ENCODE measurements at places on chromosomes 2 and 18.

- DNase-seq: no peak
Measured at GRCh38 chr2:188766471-188766856, 207.7 kb upstream of the COL3A1 start.

GRCh38 chr2:26584191-26584590 lies 57.0 kb downstream of the CIB4 start:
- no peak for DNase-seq

GRCh38 chr2:38945911-38946310 lies 56.2 kb downstream of the ARHGEF33 start:
- DNase-seq: no peak

GRCh38 chr18:63257453-63257852 lies 62.1 kb downstream of the BCL2 start:
- DNase-seq: no peak

DNA sequence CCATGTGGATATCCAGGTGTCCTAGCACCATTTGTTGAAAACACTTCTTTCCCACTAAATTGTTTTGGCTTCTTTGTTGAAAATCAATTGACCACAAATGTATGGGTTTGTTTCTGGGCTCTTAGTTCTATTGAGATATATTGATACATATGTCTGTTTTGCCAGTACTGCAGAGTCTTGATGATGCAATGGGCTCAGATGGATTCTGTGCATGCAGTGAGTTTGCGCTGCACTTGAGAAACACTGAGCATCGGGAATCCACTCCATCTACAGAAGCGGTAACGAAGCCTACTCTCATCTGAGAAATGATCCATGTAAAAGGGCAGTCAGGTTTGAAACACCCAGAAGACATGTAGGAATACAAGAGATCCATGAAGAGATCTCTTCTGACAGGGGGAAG lies 21.9 kb upstream of the DNAJC10 start:
- DNase-seq: no peak

GRCh38 chr2:172065111-172065510 lies 20.2 kb upstream of the DLX1 start:
- DNase-seq: no peak

DNA sequence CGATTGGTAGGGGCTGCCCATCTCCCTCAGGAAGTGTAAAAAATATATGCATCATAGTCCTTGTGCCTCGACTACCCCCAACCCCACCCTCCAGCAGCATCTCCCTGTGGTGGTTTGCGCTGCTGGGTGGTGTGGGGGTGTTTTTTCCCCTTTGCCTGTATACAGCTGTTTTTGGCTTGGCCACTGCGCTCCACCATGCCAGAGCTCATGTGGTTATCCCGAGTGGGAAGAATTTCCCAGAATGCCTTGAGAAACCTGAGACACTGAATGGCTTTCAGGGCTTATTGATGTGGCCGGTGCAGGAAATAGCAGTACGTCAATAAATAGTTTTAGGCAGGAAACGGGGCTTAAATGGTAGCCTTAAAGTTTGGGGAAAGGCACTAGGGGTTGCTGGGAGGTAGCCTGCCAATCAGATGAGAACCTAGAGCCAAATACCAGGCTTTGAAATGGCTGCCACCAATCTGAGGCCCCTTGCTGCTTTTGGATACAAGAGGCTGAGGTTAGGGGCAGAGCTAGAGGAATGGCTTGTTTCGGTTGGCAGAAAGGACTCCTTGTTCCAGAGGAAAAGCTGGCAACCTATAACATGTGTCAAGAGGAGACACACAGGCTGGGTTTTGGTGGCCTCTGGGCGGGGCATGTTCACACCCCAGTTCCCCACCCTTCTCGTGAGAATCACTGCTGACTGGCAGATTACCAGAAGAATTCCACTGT lies 144.1 kb downstream of the SMAD7 start:
- no peak for DNase-seq

DNA sequence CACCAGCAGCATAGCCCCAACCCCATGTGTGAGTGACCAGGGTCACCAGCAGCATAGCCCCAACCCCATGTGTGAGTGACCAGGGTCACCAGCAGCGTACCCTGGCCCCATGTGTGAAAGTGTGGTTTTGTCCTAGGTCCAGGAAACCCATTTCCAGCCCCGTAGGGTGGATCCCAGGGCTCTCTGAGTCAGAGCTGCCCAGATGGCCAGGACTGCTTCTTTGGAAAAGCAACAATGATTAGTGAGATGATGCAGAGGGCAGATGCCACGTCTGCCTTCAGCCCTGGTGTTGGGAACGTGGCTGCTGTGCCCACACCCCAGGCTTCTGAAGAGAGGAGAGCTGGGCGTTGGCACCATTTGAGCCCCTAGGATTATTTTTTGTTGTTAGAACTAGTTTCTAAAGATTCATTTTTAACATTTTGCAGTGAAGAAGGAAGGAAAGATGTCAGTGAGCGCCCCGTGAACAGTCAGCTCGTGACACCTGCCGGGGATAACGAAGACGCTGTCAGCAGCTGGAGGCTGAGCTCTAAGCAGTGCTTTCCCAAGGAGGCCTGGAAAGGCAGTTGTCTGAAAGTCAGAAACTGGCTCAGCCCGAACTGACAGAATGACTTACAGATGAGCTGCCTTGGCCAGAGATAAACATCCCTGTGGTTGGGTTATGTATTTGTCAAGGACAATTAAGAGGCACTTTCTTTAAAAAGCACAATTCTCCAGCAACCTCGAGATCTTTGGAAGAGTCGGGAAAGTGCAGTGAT lies 32.1 kb upstream of the KCNG2 start:
- DNase-seq: no peak

- DNase-seq: no peak
Measured at GRCh38 chr2:41881249-41881648, 166.6 kb upstream of the PKDCC start.

- DNase-seq: no peak
Measured at GRCh38 chr18:79507076-79507545, 111.4 kb downstream of the NFATC1 start.

GRCh38 chr18:36179562-36180355 lies 7.5 kb upstream of the MOCOS start:
- DNase-seq: no peak

Measured in NCI-H1105 treated with DMSO at 0.1 percent for 48 hours (cell line).